ENCODE measurements at places on chromosomes 4 and X.

DNA sequence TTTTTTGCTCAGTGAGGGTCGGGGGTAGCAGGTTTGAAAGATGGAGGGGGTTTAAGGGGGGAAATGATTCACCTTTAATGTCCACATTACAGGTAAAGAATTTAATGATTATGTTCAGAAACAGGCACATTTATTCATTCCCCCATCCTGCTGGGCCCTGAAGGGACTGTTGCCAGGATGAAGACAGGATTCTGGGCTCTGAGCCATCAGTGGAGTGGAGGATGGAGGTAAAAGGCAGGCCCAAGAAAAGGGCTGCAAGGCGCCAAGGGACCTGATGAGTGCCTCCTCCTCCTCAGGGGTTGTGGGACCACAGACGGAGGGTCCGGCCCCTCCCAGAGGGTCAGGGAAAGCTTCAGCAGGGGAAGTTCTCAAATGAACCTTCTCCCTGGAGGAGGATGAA, 40.4 kb upstream of the PROM1 start:
- DNase-seq, result no peak

DNA sequence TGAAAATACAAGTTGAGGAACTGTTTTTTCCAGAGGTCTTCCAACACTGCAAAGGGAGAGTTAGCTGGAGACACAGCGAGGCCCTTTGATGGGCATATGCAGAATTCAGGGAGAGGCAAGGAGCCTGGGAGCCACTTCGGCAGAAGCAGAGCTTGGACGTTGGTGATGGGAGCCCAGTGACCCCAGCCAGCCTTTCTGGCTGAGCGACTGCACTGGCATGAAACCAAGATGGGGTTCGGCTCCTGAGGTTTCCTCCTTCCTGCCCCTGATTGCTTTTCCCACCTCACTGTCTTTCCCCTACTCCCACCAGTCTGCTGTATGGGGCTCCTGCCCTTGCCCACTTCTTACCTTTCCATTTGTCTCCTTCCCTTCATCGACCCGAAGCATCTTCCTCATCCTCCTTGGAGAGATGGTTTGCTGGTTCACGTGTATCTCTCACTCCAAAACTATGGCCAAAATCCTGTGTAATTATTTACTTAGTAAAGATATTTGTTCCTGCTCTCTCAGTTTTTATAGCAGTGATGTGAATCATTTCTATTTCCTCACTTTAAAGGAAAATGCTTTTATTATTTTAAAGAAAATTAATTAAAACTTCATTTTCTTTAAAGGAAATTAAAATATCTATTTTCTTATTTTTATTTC, 100.5 kb downstream of the NFKB1 start:
- no peak for DNase-seq

DNA sequence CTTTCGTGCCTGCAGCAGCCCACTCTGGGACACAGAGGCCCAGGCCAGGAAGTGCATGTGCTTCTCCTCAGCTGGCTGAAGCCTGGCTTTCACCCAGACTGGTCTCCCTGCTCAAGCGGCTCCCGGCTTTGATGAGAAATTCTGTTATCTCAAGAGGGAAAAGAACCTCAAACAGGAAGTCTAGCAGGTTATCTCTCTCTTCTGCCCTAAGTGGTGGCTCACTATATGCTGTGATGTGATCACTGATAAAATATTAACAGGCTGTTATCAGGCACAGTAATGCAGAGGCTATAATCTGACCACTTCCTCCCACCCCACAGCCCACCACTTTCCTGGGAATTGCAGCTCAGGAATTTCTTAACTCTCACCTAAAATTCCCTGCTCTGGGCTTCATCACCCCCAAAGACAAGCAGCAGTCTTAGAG, 13.3 kb downstream of the CLDN2 start:
- no peak for DNase-seq

DNA sequence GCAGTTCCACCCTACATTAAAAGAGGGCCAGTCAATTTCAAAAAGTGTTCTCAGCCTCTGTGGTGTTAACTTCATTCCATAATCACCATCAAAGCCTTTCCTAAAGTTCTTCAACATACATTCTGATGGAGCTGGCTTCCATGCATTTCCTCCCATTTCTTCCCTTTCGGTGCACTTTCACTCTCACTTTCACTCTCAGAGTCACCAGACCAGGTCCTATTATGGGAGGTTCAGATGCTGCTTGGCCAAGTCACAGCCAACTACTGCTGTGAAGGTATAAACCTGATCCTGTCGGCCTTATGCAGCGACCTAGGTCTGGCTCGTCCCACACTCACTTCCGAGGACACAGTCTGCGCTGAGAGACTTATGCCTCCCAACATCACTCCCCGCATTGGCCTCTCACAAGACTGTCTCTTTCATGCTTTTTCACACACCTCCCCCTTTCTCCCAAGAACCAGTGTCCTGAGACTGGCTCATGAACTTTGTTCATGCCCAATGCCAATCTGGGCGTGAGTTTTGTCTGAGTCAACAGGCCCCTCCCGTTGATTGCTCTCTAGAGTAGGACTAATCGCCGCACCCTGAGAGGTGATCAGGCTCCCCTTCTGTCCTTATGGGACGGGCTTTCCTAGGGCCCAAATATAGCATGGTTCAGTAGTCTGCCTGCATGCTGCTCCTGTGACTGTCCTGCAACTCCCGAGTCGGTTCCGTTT, 60.8 kb upstream of the XAGE1B start:
- DNase-seq, result no peak

DNA sequence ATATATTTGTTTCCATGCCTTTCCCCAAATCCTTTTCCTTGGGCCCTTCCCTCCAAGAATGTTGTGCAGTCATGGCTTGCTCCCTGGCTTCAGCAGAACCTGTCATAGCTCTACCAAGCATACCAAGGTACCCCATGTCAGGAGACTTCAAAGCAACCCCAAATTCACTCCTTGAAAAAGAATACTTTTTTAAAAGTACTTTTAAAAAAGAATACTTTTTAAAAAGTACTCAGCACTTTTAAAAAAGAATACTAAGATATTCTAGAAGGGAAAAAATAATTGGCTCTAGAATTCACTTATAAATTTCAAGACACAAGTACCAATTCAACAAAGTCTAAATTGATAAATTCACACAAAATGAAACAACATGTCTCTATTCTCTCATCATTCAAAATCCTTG, 76.0 kb downstream of the NR3C2 start:
- no peak for DNase-seq

GRCh38 chr4:165031436-165032211, at the start of gene TRIM60:
TSS of gene TRIM60 (plus strand) at chr4:165031999. CDS start at chr4:165040073, 8,074 bp downstream.
- no peak for DNase-seq

DNA sequence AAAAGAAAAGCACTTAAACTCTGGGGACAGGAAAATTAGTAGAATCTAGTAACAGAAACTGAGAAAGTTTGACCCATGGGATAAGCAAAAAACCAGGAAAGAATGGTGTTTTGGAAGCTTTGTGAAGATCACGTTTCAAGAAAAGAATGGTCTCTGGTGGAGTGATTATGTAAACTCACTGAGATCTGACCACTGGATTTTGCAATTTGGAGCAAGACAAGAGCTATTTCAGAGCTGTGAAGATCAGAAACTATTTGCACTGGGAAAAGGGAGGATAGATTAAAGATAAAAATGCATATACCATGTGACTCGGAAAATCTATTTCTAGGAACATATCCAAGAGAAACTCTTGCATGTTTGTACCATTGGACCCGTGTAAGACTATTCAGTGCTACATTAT, 4.3 kb downstream of the TMPRSS11D start:
- no peak for DNase-seq

- no peak for DNase-seq
These were observed 50.6 kb upstream of the ACSL4 start for GRCh38 chrX:109783701-109784079.

DNA sequence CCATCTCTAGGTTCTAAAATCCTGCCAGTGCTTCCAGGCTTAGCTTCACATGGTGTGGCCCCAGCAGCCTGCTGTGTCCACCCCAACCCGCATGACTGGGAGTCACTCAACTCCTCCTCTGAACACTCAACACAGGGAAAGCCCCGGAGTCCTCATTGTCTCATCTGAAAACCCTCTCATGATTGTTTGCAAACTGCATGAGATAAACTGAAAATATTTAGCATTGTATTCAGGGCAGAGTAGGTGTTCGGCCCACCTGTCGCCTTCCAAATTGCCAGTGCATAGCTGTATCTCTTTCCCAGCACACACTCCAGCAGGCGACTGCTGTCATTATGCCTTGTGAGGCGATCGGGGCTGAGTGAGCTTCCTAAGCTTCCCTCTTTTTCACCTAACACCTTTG, 76.7 kb upstream of the SORBS2 start:
- DNase-seq, result no peak

GRCh38 chr4:99205153-99205979, 13.7 kb downstream of the ADH6 start:
- DNase-seq, result peak; percentile 28

- no peak for DNase-seq
These were observed 34.4 kb downstream of the AGTR2 start for GRCh38 chrX:116204932-116205331.

DNA sequence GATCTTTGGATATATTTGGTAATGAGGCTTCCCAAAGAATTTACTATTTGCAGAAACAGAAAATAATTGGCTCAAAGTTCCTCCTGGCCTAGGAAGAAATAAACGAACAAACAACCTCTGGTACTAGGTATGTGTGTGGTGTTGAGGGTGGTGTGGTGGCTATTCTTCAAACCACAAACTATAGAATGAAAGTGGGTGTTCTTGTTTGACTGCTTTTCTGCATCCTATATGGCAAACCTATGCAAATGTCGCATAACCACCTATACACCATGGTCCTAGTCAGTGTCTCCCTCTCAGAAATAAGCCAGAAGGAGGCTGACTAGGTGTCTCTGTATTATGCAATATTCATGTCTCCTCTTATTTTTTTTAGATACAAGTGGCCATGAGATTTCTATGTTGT, 106.6 kb upstream of the PCDH18 start:
- DNase-seq, result no peak

- no peak for DNase-seq
These were observed 242.3 kb downstream of the RPA4 start for GRCh38 chrX:97126020-97126419.

- no peak for DNase-seq
These were observed 674.5 kb upstream of the BOD1L1 start for GRCh38 chr4:14302021-14302420.

DNA sequence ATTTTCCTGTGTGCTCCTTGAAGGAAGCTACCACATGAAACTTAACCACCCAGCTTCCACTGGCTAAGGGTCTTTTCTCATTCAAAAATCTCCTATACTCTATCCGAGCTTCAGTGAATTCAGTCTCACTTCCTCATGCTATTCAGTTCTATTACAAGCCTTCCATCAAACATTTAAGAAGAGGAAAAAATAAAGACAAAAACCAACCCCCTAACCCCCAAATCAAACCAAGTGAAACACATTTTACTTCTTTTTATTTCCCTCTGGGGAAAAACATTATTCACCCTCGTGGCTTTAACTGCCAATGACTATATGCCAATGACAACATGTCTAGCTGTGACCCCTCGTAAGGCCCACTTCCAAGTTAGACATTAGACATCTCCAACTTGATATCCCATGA, 16.2 kb upstream of the WDR19 start:
- DNase-seq, result no peak

DNA sequence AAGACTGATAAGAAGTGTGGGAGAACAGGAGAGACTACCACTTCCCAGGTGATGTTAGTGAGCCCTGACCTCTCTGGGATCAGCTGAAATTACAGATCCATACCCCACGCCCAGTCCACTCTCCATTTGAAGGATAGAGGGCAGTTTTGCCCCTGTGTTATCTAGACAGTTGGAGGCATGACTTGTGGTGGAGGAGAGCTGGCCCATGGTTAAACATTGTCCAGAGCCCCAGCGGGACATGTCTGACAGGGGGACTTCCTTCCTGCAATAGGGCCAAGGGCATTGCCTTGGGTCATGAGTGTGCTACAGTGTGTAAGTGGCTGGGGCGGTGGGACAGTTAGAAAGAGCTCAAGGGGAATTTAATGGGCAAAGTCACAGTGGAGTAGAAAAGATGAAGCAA, 181.1 kb downstream of the MID1IP1 start:
- peak; percentile 10 for DNase-seq

- DNase-seq, result no peak
These were observed 88.4 kb downstream of the WDFY3 start for GRCh38 chr4:84878090-84878489.

- no peak for DNase-seq
These were observed 125.5 kb downstream of the SPRY1 start for GRCh38 chr4:123522081-123522480.

GRCh38 chrX:6325437-6325836, 96.8 kb upstream of the NLGN4X start:
- DNase-seq, result no peak

DNA sequence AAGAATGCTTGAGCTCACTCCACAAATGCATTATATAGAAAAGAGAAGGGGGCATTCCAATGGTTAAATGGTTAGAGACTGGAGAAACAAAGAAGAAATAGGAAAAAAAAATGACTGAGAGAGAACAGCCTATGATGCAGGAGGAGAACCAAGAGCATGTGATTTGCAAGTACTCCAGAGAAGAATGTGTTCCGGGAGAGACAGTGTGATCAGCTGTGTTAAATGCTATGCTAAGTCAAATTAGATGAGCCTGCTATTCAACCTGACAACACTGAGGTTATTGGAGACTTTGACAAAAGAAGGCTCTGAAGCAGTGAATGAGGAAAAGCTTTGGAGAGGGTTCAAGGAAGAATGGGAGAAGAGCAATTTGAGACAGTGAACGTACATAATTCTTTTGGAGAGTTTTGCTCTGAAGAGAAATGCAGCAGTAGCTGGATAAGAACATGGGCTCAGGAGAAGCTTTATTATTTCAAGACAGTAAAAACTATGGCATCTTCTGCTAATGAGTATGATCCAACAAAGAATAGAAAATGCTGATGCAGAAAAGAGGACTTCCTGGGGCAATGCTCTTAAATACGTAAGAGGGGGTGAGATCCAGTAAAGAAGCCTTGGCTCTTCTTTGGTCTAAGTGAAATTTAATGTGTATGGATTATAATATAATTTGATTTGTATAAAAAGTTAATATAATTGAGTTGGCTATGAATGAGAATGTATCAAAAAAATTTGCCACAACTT, 66.3 kb downstream of the PPP3CA start:
- DNase-seq, result no peak

DNA sequence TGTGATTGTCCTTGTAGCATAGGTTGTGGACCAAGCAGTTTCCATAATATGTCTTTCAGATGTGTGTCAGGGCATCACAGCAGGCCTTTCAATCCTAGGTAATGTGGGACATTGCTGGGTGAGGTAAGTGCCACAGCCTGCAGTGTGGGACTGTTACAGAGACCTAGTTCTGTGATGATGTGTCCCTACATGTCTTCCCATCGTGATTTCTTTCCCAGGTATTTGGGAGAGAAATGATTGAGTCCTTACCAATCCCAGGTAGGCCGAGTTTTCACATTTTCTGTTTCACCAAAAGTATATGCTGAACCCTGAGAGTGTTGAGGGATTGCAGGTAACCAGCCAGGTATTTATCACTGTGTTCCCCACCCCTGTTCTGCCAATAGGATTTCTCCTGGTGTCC, 10.6 kb upstream of the ATXN3L start:
- DNase-seq, result no peak

DNA sequence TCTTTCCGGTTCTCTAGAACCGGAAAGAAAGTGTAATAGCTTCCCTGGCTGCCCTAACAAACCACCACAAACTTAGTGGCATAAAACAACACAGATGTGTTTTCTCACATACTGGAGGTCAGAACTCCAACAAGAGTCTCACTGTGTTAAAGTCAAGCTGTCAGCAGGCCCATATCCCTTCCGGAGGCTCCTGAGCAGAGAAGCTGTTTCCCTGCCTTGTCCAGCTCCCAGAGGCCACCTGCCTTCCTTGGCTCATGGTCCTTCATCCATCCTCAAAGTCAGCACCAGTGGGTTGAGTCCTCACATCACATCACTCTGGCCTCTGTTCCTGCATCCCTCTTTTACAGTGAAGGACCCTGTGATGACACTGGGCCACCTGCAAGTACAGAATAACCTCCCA, 49.8 kb upstream of the HMX1 start:
- no peak for DNase-seq

GRCh38 chrX:13956998-13957397, 72.7 kb downstream of the GEMIN8 start:
- no peak for DNase-seq
